ENCODE measurements at places on chromosomes 4 and X.

- DNase-seq = no peak
Observed at GRCh38 chrX:40248822-40249221, 151.1 kb upstream of the BCOR start.

DNA sequence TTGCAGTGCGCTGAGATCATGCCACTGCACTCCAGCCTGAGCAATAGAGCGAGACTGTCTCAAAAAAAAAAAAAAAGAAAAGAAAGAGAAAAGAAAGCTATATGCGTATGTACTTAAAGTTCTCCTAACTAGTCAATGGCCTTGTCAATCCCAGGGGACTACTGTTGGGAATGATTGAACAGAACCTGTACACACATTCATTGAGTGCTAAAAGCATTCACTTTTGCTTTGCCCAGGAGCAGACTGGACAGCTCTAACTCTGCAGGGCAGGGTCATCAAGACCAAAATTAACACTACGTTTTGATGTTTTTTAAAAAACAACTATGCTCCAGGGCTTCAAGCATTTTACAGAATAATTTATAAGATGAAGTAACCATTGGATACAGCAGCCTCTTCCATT, 106.2 kb downstream of the FNIP2 start:
- no peak for DNase-seq

GRCh38 chr4:156293657-156294297, 340.1 kb upstream of the CTSO start:
- no peak for DNase-seq

GRCh38 chrX:28787206-28787605, 200.0 kb downstream of the IL1RAPL1 start:
- no peak for DNase-seq

DNA sequence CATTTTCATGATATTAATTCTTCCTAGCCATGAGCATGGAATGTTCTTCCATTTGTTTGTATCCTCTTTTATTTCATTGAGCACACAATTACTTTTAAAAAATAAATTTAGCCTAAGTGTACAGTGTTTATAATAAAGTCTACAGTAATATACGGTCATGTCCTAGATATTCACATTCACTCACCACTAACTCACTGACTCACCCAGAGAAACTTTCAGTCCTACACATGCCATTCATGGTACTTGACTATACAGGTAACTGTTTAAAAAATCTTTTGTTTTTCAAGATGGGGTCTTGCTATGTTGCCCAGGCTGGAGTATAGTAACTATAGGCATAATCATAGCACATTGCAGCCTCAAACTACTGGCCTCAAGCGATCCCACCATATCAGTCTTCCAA, 348.1 kb downstream of the RAPGEF2 start:
- DNase-seq = no peak

GRCh38 chr4:1191621-1192020, 19.2 kb upstream of the SPON2 start:
- DNase-seq = no peak

DNA sequence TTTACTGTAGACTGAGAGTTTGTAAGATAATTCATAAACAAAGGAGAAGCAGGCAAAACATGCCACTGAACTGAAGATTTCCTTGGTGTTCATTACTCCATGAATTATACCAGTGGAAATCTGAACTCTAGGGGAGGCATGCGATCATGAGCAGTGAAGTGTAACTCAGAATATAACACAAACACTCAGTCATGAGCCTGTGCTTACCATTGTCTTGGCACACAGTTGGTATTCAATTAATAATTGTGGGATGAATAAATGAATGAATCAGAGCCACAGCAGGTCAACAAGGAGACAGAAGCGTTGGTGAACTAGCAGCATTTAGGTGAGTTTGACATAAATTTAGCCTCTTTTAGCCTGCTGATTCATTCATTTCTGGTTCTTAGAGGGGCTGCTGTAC, 263.5 kb upstream of the DKK2 start:
- DNase-seq = no peak

- DNase-seq = no peak
Observed at GRCh38 chrX:78024349-78025059, 55.1 kb upstream of the PGAM4 start.

DNA sequence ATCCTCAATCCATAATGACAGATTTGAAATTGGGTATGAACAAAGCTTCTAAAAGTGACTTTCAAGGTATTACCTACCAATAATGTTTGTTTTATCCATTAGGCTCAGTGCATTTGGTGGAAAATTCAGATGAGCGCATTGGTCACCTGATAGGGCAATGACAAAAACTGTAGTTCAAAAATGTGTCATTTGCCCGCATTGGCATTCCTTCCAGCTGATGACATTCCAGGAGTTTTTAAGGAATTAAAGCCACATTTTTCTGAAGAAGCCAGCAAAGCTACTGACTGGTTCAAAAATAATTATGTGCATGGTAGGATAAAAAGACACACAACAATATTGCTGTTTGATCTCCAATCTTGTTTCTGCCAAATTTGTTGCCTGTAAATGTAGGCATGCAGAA, 473.4 kb upstream of the CPEB2 start:
- no peak for DNase-seq

DNA sequence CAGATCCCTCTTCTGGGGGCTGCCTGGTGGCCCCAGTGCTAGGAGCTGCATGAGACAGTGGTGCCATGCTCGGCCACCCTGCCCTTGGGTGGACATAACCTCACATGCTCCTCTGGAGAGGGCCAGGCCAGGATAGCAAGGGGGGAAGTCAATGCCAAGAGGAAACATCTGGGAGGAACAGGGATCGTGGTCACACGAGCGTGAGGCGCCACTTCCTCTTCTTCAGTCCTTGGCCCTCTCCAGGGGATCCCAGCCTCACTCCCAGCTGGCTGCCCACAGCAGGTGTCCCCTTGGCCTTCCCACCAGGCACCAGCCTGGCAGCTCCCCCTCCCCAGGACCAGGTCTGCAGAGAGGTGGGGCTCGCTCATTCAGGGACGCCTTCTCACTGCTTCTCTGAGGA, 28.6 kb downstream of the TBC1D14 start:
- peak; percentile 57 for DNase-seq

GRCh38 chrX:44227991-44228390, 115.5 kb downstream of the EFHC2 start:
- DNase-seq = peak; percentile 30

DNA sequence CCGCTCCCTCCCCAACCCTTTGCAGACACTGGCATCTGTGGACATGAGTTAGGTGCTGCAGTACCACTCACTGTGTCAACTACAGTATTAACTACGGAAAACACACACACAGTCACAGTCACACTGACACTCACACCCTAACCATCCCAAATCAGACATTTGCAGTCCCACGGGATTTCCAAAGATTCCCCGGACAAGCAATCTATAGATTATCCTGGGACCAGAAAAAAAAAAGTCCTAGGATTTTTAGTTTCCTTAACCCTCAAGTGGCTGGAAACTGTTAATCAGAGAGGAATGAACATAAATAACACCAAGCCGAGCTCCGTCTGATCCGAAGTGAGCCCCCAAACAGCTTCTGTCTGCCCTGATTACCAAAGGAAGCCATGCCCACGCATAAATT, 81.9 kb upstream of the DHRSX start:
- DNase-seq = no peak

GRCh38 chr4:946103-946450, 13.8 kb downstream of the TMEM175 start:
- DNase-seq = no peak

DNA sequence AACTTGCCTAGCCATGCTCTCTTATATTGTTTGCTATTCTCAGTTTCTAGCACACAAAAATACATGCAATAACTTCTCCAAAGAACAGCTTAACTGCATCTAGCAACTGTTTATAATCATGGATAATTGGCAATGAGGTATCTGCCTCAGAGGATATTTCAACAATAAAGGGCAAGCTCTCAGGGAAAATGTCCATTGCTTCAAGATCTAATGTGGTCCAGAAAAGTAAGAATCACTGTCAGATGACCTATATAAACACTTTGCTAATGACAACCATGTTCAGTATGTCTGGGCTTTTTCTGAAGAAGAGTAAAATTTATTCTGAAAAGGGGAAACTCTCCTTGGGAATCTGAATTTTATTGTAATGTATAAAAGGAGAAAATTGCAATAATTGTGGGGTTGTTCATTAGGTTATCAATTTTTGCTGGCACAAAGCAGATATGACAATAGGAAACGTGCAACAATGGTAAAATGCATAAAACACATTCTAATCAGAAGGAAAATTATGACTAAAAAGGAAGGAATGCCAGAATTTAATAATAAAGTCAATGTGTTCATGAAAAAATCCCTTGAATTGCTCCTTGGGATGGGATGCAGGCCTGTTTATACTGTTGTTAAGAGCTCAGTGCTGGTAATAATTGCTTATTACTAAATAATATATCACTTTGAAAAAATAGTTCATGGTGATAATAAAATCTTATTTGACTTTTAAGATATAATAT, 90.3 kb downstream of the ANTXR2 start:
- no peak for DNase-seq

DNA sequence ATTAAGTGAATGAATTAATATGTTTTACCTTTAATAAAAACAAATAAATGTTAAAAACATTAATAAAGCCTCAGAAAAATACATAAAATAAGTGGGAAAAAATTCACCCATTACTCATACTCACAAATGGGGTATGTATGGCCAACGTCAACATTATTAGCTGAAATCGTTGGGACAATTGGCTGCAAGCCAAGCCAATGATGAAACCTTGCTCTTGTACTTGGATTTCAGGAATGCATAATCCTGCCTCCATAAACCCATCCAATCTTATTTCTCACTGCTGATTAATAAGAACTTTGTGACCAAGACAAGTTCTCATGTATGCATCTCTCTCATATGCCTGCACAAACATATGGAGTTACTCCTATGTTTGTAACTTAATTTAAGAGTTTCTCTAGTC, 35.3 kb upstream of the ADAMTS3 start:
- DNase-seq = no peak

DNA sequence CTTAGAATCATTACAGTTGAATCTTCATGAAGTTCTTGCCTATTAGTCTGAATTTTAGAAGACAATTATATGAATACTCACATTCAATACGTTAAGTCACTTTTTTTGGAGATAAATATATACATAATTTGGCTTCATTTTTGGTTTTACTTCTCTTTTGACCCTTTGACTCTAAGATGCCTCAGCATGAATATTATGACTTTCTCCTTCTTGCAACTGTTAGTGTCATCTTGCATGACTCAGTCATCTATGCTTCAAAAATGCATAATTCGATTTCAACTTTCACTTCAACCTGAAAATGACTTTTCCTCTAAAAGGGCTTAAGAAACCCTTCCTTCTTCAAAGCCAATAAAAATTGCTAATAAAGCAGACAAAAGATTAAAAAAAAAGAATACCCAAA, 1427.5 kb downstream of the ADGRL3 start:
- DNase-seq = no peak

DNA sequence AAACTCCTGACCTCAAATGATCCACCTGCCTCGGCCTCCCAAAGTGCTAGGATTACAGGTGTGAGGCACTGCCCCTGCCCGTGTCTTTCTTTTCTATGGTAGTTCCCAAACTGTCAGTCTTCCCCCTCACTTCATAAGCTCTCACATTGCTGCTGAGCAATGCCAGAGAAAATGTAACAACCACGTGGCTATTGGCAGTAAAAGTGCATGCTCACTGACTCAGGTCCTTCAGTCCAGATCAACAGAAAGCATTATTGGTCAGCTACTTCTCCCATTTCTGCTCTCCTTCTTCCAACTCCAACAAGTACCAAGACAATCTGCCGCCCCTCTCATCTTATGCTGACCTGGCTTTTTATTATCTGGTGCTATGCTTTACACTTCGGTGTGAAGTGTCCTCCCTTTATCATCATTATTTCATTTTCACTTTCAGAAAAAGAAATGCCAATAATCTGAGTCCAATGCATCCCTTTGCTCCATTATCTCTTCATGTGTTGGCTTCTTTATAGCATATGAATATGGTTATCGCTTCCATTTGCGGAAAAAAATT, 133.8 kb upstream of the UGT8 start:
- no peak for DNase-seq

DNA sequence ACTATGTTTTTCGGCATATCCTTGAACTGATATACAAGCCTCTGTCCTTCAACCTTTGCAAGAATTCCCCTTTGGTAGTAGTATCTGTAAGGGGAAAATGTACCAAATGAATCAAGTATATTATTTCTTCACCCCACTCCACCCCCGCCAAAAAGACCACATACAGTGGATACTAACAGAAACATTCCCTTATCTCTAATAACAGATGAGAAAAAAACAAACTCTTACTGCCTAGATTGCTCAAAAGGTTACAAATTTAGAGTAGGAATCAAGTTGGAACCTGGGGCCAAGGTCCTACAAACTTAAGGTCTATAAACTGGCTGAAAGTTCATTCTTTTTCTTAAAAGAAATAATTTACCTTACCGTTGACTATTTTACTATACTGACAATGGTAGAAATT, 45.0 kb downstream of the NOCT start:
- no peak for DNase-seq

- DNase-seq = no peak
Observed at GRCh38 chr4:25437926-25438325, 60.9 kb downstream of the ANAPC4 start.

DNA sequence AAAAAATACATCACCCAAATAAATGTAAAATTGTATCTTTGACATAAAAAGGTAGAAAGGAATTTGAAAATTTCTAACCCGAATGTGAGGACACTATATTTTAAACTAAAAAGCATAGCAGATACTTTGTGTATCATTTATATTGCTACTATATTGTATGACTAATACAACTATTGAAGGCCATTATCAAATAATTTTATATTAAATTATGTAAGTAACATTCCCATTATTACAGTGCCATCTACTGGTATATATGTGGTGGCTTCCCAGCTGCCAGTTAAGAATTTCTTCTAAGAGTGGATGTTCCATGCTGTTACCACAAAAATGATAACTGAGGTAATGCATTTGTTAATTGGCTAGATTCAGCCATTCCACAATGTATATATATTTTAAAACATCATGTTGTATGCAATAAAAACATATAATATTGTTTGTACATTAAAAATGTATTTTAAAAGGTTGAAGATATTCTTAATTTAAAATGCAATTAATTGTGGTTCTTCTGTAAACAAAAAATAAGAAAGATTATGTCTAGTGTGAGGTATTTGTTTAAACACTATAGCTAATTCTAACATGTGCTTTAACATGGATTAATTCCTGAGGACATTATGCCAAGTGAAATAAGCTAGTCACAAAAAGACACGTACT, 65.3 kb downstream of the EGF start:
- DNase-seq = no peak

- no peak for DNase-seq
Observed at GRCh38 chr4:89311433-89311832, 3.8 kb upstream of the GPRIN3 start.

GRCh38 chrX:23884427-23885024, 23.2 kb downstream of the APOO start:
- no peak for DNase-seq

GRCh38 chr4:41050880-41051775, 163.2 kb downstream of the APBB2 start:
- no peak for DNase-seq

GRCh38 chr4:154414371-154414770, 77.2 kb downstream of the DCHS2 start:
- no peak for DNase-seq
